ENCODE measurements at places on chromosomes 3 and 15.

- no peak for DNase-seq
These were observed 457.0 kb upstream of the ALCAM start for GRCh38 chr3:104909721-104910120.

- no peak for DNase-seq
These were observed 27.1 kb downstream of the HEG1 start for GRCh38 chr3:125028657-125029056.

DNA sequence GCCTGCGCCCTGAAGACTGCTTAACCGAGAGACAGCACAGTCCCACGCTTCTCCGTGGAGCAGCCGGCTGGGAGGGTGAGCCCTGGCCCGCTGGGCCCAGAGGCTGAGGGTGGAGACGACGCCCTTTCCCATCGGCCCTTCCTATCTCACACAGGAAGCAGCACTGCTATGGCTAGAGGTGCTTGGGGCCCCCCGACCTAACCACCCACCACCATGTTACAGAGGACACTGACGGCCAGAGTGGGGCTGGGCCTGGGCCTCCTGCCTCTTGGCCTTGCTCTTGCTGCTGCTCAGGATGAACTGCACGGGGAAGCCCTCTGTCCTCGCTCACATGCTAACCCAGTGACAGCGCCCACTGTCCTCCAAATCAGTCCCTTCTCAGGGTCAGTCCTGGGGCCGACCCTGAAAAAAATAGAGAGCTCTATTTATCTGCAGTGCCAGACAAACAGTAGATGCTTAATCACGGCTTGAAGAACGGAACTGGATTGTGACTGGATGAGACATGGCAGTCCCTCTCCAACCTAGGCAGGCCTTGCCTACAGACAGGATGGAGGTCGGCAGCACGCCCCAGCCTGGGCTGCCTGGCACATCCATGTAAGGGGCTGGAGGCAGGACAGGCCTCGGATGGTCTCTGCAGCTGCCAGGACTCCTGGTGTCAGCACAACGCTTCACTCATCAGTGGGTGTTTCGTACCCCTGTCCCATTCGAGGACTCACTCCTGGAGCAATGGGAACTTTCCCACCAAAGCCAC is 14.2 kb downstream of the TMEM44 start:
- no peak for DNase-seq

- DNase-seq = no peak
These were observed 6.1 kb upstream of the SYN2 start for GRCh38 chr3:11998092-11998491.

DNA sequence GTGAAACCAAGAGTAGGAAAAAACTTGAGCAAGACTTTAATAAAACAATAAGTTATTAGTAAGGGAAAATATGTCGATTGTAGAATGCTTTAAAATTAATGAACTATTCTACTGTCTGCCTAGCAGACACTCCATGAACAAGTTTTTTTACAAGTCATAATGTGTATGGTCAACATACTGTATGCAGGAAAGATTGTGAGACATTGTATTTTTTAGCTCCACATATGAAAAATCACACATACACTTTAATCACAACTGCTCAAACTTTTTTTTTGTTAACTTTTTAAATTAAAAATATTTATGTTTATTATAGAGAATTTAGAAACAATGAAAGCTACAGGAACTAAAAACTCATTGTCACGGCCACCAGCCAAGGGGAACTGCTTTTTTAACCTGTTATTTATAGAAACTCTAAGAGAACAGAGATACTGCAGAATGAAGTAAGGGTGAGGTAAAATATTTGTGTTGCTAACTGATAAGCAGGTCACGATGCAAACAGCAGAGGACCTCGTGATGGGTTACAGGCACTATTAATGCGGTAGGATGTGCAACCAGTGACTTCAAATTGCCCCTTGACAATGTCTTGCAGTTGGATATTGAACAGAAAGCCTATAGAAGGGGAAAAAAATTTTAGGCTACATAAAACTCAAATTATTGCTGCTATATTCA is 53.0 kb downstream of the THSD4 start:
- no peak for DNase-seq

GRCh38 chr3:111923095-111923771 is 55.6 kb upstream of the ABHD10 start:
- no peak for DNase-seq

DNA sequence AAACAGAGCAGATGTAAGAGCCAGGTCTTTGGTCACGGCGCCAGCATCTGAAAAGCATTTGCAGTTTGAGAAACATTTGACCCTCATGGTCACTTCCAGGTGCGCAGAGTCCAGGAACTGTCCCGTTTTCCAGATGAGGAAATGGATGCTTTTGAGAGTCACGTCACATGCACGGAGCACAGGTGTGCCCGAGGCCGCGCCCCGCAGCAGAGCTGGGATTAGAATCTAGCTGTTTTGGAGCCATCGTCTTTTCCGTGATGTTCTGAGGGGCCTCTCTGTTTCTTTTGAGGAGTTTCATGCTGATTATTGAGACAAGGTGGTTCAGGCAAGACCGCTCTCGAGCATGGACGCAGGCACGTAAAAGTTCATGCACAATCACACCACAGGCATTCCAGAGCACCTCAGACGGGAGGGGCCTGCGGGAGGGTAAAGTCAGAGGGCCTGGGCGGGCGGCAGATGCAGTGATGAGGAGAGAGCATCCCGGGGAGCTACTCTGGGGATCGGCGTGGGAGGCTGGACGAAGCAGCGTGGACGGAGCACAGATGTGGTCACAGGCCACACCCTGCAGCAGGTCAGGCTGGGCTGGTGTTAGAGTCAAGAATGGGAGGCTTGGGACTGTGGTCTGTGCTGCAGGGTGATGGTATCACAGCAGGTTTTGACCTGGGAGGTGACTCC is 139.2 kb upstream of the MEF2A start:
- no peak for DNase-seq

GRCh38 chr15:74170875-74171578 is 2.5 kb upstream of the ISLR start:
- DNase-seq = no peak

- DNase-seq = no peak
These were observed 414.5 kb upstream of the MDFIC2 start for GRCh38 chr3:70726961-70727360.

DNA sequence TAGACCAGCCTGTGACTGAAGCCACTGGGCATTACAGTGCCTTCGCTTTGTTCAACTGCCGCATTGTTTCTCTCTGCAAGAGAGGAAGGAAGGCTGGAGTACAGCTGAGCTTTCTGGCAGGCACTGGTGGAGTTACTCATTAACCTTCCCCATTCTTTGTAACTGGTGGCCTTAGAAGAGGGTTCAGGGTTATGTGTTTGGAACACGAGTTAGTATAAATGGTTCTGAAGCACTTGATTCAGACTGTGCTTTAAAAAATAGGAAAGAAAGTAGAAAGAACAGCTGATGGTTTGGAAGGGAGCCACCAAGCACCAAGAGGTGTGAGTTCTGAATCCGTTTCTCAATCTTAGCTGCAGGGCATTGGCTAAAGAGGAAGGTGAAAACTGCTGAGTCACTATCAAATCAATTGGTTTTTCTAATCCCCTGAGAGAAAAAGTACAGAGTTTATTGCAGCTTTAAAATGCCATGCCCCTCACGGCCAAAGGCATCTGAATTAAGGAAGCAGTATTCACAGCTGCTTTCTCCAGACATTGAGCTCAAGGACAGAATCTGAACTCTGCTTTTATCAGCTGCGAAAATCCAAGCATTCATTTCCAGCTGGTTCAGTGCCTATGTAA is 3.6 kb downstream of the HGD start:
- DNase-seq = peak; percentile 27

DNA sequence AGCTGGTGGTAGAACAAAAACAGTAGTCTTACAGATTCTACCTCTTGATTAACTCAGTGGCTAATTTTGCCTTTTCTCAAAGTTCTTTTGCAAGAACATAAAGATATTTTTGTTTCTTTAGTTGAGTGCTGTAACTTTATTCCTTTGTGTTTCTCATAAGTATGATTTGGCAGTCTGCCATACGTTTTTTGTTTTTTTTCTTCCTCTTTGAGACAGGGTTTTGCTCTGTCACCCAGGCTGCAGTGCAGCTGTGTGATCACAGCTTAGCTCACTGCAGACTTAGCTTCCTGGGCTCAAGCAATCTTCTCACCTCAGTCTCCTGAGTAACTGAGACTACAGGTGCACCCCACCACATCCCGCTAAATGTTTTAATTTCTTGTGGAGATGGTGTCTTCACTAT is 22.4 kb downstream of the B3GNT5 start:
- no peak for DNase-seq

DNA sequence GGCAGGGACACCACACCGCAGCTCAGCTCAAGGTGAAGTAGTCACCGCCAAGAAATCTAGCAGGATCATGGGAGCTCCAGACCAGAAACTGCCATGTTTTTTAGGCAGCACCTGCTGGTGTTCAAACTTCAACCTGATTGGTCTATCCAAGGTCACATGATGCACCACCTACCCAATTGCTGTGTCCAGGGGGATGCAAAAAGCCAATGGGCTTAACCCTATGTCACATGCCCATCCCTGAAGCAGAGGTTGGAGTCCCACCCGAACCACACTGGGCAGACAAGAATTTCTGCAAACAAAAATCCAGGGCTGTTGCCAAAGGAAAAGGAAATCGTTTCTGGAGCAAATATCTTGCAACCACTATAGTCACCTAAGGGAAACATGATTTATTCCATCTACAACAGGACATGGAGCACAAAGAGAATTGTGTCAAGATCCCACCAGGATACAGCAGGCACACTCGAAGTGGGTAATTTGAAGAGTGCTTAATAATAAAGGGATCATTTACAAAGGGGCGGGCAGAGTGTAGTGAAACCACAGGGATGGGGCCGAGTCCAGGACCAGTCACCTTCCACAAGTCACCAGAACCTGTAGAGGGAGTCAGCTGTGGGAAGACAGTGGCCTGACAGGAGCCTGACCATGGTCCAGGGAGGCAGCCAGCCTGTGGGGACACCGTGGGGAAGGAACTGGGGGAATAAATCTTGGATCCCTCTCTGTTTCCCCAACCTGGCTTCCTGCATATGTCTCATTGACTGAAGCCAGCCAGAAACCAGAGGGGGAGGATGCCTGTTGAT is 34.2 kb upstream of the TSEN2 start:
- DNase-seq = no peak

GRCh38 chr3:111956995-111957734 is 21.7 kb upstream of the ABHD10 start:
- DNase-seq = no peak

DNA sequence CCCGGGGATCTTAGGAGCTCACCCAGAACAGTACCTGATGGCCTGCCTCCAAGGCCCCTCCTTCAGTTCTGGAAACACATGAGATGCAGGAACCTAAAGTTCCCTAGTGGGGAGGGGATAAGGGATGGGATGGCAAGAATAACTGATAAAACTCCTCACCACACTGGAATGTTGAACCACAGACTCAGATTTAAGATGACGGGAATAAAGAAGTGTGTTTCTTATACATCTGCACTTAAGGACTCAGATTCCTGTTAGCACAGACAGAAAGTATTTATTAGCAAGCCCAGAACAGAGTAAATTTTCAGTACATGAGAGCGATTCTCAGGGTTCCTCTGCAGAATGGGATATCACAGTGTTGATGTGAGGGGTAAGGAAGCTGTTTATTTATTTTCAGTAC is 245.2 kb downstream of the TLE3 start:
- peak; percentile 24 for DNase-seq

DNA sequence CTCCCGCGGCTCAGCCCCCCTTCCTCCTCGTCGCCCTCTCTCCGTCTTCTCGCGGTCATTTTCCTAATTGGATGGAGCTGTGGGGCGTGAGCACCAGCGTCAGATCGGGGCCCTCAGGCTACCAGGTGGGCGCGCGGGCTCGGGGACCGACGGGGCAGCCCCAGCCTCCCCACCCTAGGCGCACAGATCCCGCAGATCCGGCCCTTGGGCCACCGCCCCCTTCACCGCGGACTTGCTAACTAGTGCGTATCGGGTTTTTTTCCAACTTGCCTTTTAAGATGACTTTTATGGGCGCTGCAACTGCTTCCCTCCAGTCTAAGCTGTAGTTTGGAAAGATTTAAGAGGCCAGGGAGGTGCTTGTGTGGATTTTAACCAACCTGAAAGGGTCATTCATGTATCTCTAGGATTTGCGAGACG is 1.3 kb downstream of the ZNF710 start:
- DNase-seq = no peak

GRCh38 chr3:168249205-168249549 is 153.5 kb upstream of the GOLIM4 start:
- DNase-seq = no peak

DNA sequence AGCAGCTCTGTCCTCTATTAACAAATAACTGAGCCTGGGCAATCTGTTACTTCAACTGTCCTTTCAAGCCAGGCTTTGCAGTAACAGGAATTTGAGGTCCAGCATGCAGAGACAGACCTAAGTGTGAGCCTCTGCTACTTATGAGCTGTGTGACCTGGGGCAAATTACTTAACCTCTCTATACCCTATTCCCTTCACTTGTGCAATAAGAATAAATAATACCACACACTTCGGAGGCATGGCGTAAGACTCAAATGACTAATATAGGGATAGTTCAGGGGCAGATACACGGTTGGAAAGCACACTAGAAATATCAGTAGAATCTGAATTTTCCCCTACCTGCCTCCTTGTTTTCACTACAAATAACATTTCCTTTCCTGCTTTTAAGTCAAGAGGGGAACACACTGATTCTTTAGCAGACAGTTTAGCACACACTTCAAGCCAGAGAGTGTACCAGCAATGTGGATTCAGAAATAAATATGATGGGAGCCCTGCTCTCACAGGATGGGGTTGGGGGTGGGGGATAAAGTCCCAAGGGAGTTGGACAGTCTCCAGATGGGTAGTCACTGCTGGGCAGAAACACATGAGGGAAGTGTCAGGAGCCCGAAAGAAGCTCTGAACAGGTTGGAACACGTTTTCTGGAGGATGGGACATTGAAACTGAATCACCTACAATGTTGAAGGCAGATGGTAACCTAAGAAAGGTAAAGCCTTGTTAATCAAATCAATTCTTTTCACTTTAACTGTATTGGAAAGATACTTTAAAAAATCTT is 61.8 kb upstream of the RBP1 start:
- DNase-seq = no peak

GRCh38 chr3:53182764-53183355 is 21.9 kb downstream of the PRKCD start:
- DNase-seq = no peak

DNA sequence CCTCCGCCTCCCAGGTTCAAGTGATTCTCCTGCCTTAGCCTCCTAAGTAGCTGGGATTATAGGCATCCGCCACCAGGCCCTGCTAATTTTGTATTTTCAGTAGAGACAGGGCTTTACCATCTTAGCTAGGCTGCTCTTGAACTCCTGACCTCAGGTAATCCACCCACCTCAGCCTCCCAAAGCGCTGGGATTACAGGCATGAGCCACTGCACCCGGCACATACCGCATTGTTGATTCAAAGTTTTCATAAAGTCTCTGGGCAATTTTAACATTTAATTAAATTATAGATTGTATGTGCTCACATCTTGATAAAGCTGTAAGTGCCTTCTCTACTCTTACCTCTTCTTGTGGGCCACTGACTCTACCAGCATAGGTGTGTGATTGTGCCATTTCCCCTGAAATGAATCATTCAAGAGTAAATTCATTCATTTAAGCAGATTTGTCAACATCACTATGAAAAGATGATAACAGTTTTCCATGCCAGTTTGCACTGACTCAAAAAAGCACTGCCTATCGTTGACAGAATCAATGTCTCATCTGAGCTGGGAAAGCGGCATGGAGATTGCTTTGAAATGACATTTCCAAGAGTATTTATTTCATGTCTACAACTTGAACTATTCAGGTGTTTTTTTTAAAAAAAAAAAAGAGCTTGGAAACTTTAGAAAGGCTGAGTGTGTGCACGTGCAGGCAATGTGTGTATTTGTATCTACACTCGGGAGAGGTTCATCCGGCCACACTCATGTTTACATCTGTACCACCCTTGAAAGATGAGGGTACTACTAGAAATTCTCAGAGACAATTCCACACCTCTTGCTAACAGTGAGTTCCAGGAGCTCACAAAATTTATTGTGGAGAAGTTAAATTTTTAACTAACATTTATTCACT is 3.5 kb downstream of the BCL2A1 start:
- DNase-seq = no peak
